ENCODE measurements at places on chromosomes 7 and 10.

DNA sequence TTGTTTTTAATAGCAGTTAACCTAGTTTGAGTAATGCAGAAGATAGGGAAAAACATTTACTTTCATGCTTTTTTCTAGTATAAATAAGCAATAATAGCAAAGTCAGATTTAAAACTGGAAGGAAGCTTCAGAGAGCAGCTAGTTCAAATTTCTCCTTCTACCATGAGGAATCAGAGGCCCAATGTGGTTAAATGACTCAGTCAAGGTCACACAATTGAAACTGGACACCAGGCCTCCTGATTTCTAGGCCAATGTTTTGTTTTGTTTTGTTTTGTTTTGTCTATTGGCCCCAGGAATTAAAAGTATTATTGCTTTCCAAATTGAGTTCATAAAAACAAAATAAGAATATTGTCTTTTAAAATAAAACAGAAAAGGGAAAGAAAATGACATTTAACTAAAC lies 122.3 kb downstream of the TRIL start:
- DNase-seq, result no peak

- no peak for DNase-seq
Measured at GRCh38 chr7:149414171-149414570, 46.7 kb downstream of the ZNF777 start.

GRCh38 chr7:13856012-13856411 lies 133.5 kb downstream of the ETV1 start:
- no peak for DNase-seq

DNA sequence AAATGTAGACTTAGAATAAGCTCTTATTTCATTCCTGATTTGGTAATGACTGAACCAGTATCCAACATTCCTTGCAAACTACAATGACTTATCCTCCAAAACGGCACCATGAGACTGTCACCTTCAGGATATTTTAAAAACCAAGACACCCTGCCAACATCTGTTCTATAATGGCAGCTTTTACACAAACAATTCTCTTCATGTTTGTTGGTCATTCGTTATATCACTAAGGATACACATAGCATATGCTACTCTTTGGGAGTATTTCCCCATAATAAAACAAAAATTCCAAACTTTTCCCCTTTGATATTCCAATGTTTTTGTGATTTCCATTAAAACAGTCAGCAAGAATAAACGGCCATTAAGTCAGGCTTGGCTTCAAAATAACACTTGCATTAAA lies 215.4 kb downstream of the GLI3 start:
- DNase-seq, result no peak

- DNase-seq, result no peak
Measured at GRCh38 chr10:3239920-3240894, 67.6 kb upstream of the PITRM1 start.

GRCh38 chr7:75953931-75954330 lies 39.0 kb downstream of the POR start:
- no peak for DNase-seq

DNA sequence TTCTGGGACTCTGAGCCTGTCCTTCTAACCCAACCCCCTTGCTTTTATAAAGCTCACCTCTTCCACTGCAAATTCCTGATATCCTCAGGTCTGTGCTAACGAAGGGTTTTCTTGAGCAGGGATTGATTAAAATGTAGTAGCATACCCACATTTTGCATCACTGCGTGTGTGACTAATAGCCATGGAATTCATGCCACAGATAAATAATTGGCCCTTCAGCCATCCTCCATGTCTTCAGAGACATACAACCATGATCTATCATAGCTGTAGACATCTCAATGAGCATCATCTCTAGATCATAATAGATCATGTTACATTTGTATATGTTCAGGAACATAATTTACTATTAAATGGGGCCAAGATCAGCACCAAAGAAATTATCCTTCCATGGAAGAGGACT lies 990.3 kb downstream of the KCNMA1 start:
- DNase-seq, result no peak

DNA sequence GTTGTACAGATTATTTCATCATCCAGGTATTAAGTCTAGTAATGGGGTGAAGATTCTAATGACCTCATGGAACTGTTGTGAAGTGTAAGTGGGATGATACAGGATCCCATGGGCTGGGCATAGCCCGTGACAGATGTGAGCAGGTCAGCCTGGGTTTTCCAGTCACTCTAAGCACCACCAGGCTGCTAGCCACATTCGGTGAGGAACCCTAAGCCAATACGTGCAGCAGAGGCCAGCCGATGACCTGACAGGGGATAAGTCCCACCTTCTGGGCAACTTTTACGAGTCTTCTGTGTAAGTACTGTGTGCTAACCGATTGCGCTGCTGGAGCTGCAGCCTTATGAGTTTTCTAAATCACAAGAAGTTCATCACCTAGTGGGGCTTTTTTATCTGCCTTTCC lies 7.3 kb downstream of the ZNF503 start:
- no peak for DNase-seq

DNA sequence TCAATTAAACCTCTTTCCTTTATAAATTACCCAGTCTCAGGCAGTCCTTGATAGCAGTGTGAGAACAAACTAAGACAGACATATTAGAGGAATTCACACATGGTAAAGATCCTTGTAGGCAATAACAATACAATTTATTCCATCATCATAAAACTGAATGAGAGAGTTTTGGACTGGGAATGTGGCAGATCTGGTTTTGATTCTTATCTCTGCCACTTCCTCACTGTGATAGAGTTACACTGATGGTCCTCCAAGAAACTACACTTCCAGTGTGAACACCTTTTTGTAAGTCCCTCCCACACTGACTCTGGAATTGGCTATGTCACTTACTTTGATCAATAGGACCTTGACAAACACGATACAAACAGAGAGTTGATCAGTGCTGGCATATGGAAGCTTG lies 2.9 kb downstream of the ENO4 start:
- DNase-seq, result no peak

DNA sequence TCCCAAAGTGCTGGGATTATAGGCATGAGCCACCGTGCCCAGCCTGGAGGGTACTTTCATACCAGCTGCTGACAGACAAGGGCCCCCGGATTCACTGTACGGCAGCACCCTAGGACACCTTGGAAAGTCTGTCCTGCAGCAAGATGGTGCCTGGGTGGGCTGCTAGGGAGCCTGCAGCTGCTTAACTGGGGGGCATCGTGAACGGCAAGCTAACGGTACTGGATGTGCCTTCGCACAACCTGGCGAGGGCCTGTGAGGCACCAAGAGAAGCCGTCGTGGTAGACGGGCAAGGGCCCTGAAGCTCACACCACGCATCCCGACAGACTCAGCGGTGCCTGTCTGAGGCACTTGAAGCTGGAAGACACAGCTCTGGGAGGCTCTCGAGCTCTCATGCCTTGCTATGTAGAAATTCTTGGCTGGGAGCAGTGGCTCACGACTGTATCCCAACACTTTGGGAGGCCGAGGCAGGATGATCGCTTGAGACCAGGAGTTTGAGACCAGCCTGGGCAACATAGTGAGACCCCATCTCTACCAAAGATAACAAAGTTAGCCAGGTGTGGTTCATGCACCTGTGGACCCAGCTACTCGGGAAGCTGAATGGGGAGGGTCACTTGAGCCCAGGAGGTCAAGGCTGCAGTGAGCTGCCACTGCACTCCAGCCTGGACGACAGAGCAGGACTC lies 9.4 kb downstream of the BRAT1 start:
- DNase-seq, result no peak

DNA sequence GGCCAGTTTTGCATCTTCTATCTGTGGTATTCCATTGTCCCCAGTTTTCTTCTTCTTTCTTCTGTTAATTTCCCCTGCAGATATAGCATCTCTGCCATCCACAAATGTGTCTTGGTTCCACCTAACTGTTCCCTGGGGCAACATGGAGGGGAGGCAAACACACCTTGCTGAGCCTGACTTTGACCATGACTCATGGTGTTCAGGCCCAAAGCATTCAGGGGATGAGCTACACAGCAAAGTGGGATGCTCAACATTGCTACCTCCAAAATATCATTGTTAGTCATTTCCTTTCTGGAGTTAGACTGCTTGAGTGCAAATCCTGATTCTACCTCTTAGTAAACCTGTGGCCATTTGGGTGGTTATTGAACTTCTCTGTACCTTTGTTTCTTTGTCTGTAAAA lies 542.7 kb downstream of the LRMDA start:
- DNase-seq, result no peak
